ENCODE measurements at places on chromosomes 7 and 10.
A peak's percentile ranks its signal among the peaks of the same experiment; 100 is the strongest.

DNA sequence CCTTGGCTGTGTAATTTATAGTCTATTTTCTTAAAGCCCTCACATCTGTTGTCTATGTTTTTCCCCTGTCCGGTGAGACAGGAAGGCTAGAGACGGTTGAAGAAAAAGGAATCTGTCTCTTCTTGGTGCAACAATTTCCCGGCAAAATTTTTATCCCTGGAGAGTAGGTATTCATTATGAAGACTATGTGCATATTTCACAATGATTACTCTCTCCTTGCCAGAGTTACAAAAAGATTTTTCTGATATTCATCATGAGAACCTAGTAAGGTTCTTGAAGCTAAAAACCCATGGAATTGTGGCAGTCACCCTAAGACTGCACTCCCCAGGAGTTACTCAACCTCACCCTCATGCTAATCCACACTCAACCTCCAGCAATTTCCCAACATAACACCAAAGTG lies 55.0 kb upstream of the GHITM start:
- no peak for DNase-seq

DNA sequence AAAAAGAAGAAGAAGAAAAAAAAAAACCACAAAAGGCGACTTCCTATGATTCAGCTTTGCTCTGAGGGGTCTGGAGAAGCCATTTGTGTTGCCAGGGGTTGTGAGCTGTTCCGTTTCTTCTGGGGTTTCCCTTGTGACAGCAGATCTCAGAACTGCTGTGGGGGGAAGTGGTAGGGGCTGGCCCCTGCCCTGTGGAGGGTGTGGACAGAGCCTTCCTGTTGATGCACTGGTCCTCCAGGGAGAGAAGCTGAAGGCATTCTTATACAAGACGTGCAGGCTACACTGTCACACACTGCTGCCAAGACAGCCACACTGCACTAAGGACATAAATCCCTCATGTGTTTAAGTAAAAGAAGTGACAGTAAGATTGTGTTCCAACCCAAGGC lies 17.3 kb upstream of the CSGALNACT2 start:
- DNase-seq = no peak

- DNase-seq = no peak
Measured at GRCh38 chr10:1894912-1895311, 157.6 kb upstream of the ADARB2 start.

GRCh38 chr10:34814223-34814912 lies 728 bp downstream of the PARD3 start:
- no peak for DNase-seq

- DNase-seq = no peak
Measured at GRCh38 chr7:14069961-14070360, 80.5 kb upstream of the ETV1 start.

DNA sequence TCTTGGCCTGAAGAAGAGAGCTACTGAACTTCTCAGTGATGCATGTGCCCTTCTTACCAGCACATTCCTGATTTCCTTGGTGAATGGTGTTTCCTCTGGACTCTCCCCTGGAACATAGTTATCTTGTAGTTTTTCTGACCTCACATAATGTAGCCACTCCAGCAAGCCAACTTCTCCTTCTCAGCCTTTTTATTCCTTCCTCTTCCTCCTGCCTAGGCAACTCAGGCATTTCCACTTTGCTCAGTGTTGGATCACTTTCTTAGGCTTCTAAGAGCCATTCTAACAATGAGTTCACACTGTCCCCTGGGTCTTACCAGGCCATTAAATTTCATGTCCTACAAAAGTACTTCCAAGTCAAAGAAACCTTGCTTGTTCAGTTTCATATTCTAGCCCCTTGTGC lies 3.6 kb upstream of the PTTG1IP2 start:
- no peak for DNase-seq

GRCh38 chr10:74035303-74035702 lies 37.4 kb downstream of the VCL start:
- no peak for DNase-seq

DNA sequence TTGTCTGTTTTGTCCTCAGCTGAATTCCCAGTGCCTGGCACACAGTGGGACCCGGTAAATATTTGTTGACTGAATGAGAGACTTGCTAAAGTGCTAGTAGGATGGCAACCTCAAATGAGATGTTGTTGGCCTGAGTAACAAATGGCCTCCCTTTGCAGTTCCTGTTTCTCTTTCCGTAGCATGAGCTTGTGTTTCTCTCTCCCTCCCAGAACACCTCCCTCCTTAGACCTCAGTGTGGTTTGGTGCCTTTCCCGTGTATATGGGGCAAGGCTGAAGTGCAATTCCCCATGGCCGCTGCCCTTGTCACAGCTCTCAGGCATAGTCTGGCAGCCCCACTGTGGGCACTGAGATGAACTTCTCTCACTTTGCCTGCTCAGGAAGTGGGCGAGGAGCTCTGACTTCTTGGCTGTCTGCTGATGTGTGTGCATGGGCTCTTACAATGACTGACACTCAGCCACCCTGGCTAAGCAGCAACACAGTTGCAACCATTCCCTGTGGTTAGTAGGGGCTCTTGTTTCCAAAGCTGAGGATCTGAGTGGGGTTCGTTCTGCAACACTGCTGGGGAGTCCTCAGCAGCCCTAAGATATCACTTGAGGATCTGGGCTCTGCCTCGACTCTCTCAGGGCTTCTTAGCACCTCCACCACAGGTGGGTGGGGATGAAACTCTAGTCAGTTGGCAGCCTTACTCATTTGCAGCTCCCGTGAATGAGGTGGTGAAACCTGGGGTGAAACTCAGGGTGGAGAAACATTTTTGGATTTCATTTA lies 136.1 kb downstream of the ICA1 start:
- peak; percentile 23 for DNase-seq

- DNase-seq = no peak
Measured at GRCh38 chr10:128178302-128178958, 52.2 kb upstream of the MKI67 start.

DNA sequence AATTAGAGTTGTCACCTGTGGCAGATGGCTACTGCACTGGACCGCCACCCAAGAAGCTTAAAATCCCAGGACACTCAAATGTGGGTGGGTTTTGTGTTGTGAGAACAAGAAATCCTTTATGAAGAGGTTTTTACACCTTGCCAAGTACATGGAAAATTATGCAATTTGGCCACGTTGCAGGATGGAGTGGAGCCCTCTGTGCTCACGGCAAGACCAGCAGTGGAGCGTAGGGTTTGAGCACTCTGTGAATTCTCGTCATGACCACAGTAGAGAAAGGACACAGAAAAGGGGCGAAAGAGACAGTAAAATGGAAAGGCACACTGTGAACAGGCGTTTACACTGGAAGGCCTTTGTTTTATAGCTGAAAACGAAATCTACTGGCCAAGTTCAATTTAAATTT lies 222.6 kb downstream of the ADARB2 start:
- DNase-seq = no peak

DNA sequence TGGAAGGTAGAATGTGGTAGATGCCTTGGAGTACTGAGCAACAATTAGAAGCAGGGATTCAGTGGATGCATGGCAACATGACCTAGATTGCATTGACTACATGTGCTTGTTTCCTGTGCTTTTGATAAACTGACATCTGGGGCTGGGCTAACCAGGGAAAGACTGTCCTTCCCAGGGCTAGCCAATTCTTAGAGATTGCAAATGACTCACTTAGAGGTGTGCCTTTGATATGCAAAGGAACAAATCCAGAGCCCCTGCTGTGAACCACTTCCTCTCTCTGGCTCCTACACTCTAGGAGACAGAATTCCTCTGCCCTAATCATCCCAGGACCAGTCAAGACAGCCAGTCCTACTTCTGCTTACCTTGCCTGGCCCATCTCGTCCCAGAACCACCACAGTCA lies 651.5 kb downstream of the LRMDA start:
- DNase-seq = no peak

GRCh38 chr10:48406204-48406603 lies 99.7 kb downstream of the MAPK8 start:
- DNase-seq = no peak

DNA sequence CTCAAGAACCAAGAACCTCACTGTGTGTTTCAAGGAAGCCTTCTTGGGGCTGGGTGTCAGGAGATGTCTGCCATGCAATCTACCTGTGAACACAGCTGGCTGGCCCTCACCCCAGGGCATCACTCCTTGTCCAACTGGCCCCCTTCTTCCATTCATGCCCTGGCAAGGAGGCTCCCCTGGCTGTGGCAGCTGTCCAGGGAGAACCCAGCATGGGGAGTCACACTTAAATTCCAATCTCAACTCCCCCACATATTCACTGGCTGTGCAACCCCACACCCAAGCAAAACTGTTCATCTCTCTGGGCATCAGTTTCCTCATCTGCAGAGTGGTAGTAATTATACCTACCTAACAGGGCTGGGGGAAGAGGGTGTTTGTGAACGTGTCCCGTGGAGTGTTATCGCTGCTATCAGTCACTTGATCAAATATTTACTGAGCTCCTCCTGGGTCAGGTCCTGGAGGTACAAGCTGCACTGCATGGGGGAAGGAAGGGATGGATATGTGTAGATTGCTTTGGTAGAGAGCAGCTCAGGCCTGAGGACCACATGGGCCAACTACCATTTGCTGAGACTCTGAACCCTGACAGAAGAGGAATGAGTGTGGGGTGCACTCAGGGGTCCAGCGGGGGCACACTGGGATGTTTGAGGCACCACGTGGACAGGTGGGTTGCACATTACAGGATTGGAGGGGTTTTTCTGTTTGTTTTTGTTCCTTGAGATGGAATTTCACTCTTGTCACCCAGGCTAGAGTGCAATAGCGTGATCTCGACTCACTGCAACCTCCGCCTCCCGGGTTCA lies 2.1 kb upstream of the GPRIN2 start:
- no peak for DNase-seq

DNA sequence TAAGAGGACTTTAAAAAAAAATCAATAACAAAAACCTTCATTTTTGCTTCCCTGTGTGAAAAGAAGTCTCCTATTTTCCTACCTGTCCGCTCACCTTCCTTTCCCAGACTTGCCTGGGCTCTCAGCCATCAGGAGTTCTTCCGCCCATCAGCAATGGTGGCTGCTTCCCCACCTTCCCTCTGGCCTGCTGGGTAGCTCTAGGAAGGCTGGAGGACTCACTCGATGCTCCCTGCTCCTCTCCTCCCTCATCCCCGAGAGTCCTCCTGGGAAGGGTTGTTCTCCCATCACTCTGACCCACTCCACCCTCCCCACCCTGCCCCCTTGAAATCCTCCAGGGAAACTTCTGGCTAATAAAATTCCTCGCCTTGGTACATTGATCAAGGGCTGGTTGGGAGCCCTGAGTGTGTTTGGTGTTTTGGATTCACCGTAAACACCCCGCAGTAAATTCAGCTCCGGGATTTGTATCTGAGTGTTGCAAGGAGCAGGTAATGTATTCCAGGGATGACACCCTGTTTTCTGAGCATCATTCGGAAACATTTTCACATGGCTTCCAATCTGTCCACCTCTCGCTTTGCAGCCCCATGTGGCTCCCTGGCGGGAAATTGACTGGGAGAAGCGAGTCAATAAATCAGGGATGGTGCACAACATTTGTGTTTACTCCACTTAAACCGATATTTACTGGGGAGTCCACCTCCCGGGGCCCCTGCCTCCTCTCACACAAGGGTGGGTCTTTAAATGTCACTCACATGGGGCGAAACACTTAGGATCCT lies 126.4 kb upstream of the SDK1 start:
- no peak for DNase-seq

- no peak for DNase-seq
Measured at GRCh38 chr7:133301444-133301843, 48.6 kb downstream of the EXOC4 start.

DNA sequence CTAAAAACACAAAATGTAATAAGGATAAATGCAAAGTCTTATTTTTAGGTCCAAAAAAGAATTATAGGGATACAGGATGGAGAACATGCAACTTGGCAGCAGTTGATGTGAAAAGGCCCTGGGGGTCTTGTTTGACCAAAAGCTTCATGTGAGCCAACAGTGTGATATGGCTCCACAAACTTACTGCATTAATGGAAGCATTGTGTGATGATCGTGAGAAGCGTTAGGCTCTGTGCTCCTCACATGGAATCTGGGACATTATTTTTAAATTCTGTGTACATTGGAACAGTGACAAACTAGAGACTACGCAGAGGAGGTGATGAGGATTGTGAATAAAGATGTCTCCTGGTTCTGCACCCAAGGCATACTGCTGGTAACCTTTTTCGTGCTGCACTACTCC lies 39.1 kb upstream of the CALD1 start:
- no peak for DNase-seq

GRCh38 chr7:81433692-81434331 lies 336.0 kb downstream of the HGF start:
- no peak for DNase-seq

DNA sequence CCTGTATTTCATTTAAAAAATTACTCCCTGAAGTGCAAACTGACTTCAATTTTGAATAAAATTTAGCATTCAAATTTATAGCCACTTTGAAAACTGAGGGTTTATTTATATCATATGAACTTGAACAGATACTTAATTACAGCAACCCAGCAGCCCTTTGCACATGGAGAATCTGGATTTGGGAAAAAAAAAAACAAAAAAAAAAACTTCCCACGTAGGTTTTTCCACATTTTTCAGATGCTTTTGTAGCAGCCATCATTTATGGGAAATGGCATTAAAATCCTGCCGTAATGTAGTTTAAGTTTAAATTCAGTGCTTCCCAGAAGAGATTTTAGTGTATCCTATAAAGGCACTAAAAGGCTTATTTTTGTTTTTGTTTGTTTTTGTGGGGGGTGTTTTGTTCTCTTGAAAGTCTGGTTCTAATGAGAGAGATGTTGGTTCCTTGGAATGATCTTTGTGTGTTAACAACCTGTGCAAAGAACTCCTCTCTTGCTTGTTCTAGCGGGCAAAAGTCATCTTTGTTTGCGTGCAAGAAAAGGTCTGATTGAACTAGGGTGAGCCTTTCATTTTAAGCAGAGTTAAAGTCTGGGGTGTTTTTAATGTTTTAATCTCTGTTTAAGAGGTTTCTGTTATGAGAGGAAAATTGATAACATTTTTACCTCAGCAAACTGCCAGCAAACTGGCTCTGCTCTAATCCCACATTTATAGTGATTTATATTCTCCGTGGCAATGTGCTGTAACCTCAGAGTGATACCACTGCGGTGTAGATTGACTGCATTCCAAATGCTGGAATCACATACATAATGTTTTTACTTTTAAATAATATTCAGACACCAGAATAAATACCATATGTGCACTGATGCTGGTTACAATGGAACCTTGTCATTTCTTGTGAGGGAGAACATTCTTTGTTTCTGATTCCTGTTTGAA lies 105.5 kb downstream of the WNT2 start:
- DNase-seq = no peak

- no peak for DNase-seq
Measured at GRCh38 chr10:77711683-77712049, 74.1 kb upstream of the KCNMA1 start.

DNA sequence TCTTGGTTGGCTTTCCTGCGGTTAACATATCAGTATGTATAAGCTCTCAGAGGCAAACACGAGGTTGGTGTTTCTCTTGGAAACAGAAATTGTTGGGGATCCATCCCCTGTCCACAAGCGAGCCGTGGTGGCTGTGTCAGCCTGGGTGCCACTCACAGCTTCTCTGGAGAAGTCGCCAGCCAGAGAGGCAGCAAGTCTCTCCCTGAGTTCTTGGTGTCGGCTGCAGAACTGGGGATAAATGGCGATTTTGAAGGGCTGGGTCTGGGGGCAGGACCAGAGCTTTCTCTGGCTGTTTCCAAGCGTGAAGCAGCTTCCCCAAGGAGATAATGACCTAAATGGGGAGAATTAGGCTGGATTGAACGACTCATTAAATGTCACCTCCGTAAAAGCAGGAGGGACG lies 335.3 kb downstream of the GLRX3 start:
- DNase-seq = no peak
